ENCODE measurements at places on chromosomes 12 and 14.

GRCh38 chr12:47121146-47121545 lies 41.4 kb upstream of the AMIGO2 start:
- peak; percentile 74 for DNase-seq

DNA sequence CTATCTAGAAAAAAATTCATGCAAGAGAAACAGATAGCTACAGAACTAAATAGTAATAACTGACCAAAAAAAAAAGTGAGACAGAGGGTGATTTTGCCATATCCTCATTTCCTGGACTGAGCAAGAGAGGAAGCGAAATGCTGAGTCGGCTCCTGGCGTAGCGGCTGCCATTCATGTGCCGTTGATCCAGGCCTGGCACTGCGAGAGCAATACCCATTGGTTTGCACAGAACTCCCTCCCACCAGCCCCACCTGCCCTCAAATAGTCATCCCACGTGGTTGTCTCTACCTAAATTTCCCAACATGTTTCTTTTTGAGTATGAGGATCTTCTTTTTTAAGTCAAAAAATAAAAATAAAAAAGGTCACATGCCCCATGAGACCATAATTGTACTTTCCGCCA lies 9.4 kb upstream of the WNT5B start:
- DNase-seq: no peak

- no peak for DNase-seq
Observed at GRCh38 chr12:94192506-94192905, 44.1 kb downstream of the PLXNC1 start.

DNA sequence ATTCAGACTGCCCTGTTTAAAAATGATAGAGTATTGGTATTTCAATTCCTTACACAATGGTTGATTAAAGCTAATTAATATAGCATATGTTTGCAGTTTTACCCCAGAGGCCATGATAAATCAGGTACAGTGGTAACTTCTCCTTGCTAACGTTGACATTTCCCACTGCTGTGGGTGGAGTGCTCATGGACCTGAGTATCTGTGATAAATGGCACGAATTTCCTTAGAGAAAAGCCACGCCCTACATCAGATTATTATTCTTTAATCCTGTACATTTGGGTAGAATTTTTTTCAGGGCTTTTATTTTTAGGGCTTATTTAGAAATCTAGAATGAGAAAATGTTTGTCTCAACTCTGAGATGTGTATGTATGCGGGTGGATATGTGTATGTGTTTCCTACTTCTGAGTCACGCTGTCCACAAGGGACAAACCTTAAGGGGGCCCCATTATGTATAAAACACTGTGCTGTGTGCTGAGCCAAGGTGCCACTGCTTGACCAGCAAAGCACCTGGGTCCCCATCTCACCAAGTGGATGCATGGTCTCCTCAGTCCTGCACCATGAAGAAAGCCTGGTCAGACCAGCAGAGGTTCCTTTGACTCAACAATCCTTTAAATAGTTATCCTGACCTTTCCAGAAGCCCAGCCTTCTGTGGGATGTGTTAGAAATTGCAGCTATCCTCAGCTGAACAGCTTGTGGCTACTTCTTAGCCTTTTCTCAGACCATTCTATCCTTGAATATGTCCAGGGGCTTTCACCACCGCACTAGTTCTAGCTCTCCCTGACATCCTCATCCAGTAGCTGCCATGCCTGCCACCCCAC lies 57.9 kb upstream of the STK38L start:
- no peak for DNase-seq

DNA sequence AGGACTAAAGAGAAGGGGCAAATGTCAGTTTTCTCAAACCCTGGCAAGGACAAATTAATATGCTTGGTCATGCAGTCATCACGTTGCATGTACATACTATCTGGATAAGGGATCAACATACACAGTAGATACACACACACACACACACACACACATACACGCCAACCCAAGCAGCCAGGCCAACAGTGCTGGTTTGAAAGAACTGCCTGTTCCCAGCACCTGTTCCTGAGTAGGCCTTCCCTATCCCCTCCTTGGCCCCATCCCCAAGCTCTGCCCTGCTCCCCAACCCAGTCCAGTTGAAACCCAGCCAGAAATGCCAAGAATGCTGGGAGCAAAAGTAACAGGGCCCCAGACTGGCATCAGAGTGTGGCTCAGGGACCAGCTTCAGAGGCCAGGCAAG lies 4.4 kb downstream of the ITGA7 start:
- DNase-seq: no peak

- no peak for DNase-seq
Observed at GRCh38 chr12:105841840-105842239, 296.9 kb downstream of the NUAK1 start.

DNA sequence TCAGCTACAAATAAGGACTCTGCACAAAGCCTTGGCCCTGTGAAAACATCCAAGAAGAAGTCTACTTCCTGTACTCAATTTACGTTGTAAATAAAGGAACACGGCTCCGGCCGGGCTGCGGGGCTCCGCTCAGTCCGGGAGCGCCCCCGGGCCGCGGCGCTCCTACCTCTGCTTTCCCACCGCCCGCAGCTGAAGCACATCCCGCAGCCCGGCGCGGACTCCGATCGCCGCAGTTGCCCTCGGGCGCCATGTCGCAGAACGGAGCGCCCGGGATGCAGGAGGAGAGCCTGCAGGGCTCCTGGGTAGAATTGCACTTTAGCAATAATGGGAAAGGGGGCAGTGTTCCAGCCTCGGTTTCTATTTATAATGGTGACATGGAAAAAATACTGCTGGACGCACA lies 502.3 kb upstream of the FOXG1 start:
- DNase-seq: no peak

GRCh38 chr12:49825971-49826421 lies 2.2 kb downstream of the NCKAP5L start:
- peak; percentile 19 for DNase-seq

GRCh38 chr12:68450947-68451260 lies 118.7 kb upstream of the MDM1 start:
- no peak for DNase-seq

DNA sequence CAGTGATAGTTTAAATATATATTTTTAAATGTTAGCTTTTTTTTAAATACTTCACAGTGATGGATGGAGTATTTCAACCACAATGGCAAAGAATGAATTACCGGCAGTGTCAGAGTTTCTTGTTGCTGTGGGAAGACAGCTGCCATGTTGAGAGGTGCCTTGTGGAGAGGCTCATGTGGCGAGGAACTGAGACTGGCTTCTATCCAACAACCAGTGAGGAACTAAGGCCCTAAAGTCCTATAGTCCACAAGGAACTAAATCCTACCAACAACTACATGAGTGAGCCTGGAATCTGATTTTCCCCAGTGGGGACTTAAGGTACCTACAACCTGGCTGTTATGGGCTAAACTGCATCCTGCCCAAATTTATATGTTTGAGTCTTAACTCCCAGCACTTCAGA lies 220.2 kb upstream of the PLEKHG7 start:
- DNase-seq: no peak

DNA sequence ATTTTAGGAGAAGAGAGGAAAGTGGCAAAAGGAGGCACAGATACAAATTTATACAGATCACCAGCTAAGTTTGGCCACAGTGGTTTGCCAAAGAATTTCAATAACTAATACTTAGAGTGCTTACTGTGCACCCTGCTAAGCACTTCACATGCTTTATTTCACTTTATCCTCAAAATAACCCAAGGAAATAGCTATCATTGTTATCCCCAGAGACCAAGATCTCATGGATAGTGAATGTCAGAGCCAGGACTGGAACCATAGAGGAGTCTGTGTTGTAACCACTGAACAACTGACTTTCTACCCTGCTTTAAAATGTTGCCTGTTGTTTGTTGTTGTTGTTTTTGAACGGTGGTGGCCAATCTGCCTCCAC lies 1.3 kb upstream of the TCP11L2 start:
- DNase-seq: no peak

GRCh38 chr12:109385339-109386058 lies 37.8 kb downstream of the MYO1H start:
- peak; percentile 55 for DNase-seq

GRCh38 chr12:12503384-12504078 lies 59.1 kb downstream of the DUSP16 start:
- DNase-seq: no peak

GRCh38 chr14:105087308-105087962 lies 22.2 kb upstream of the GPR132 start:
- DNase-seq: peak; percentile 88

GRCh38 chr14:54784657-54785056 lies 118.0 kb downstream of the GCH1 start:
- DNase-seq: no peak

DNA sequence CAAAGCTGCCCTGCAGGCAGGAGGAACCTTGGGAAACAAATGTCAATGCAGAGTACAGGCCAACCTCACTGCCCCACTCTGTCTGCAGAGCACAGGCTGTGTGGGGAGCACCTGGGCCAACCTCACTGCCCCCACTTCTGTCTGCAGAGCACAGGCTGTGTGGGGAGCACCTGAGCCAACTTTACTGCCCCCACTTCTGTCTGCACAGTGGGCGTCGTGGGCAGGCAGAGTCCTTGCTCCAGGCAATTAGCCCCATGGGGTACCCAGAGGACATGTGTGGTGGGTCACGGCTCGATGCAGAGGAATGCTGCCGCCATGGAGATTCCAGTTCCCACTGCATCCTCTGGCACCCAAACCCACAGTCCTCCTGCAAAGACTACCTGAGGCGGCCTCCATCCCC lies 26.2 kb downstream of the BRF1 start:
- DNase-seq: no peak

DNA sequence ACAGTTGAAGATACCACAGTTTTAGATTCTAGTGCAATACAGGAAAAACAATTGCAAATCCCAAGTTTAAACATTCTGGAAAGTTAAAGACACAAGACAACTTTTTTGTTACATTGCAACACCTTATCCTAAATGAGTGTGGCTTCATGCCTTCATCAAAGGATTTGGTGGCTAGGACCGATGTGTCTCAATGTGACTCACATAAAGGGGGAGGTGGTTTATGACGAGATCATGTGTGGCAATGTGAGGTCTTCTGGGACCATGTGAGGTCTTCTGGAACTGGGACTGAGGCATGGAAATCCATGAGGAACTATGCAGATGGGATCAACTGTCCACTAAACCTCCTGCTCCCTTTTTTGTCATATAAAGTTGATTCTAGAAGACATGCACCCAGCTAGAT lies 166.2 kb downstream of the PAX9 start:
- DNase-seq: peak; percentile 20

- DNase-seq: no peak
Observed at GRCh38 chr12:89245090-89245489, 107.2 kb downstream of the DUSP6 start.

GRCh38 chr12:71904629-71905028 lies 34.0 kb upstream of the TPH2 start:
- no peak for DNase-seq

DNA sequence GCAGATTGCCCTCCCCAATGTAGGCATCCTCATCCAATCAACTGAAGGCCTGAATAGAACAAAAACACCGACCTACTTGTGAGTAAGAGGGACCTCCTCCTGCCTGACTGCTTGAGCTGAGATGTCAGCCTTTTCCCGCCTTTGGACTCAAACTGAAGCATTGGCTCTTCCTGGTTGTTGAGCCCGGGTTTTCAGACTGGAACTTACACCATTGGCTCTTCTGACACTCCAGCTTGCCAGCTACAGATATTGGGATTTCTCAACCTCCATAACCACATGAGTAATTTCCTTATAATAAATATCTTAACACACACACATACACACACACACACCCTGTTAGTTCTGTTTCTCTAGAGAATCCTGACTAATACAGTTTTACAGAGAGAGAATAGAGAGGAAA lies 173.4 kb upstream of the NTF3 start:
- peak; percentile 87 for DNase-seq

- peak; percentile 17 for DNase-seq
Observed at GRCh38 chr12:91613223-91613779, 430.7 kb upstream of the DCN start.

DNA sequence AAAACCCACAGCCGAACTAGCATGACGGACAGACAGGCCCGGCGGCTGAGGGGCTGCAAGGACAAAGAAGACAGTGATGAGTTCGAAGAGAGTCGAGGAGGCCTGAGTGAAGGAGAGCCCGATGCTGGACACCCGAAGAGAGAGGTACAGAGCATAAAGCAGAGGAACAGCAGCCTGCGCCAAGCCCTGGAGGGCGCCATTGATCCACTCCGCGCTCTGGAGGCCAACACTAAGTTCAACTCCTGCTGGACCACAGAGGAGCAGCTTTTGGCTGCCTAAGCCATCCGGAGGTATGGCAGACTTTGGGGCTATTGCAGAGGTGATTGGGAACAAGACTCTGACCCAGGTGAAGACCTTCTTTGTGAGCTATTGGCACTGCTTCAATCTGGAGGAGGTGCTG lies 7.8 kb upstream of the PLXNC1 start:
- no peak for DNase-seq

- DNase-seq: no peak
Observed at GRCh38 chr12:26728205-26729050, 104.6 kb downstream of the ITPR2 start.

- no peak for DNase-seq
Observed at GRCh38 chr14:101501341-101501740, 60.0 kb upstream of the DIO3 start.

Data from mammary epithelial cell (primary cell).